ENCODE measurements at places on chromosomes 7 and 10.

DNA sequence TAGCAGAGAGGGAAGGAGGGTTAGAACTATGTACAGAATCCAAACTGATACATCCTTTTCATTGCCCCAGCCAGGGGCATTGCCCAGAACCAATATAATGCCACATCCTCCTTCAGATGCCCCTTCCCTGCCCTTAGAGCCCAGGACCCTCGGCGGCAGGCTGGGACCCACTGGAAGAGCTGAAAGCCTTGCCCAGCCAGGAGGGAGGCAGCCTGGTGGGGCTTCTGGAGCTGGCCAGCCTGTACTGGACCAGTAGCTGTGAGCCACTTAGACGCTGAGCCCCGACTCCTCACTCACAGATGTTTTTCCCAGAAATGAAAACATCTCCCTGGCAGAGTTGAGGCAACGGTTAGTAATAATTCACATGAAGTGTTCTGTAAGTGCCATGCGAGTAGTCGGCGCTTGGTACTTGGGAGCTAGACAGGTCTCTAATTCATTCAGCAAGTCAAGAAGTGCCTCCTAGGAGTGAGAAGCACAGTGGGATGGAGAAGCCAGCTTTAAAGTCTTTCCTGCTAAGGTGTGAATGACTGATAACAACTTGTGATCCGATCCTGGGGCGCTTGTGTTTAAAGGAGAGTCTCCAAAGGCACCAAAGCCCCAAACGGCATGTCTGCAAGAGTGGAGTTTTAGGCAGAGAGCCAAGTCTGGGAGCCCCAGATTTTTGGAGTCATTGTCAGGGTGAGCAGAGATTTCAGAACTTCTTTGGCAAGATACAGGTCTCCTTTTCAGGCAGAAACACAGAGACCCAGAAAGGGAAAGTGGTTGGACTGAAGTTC, 9.8 kb downstream of the VSIR start:
- no peak for DNase-seq

DNA sequence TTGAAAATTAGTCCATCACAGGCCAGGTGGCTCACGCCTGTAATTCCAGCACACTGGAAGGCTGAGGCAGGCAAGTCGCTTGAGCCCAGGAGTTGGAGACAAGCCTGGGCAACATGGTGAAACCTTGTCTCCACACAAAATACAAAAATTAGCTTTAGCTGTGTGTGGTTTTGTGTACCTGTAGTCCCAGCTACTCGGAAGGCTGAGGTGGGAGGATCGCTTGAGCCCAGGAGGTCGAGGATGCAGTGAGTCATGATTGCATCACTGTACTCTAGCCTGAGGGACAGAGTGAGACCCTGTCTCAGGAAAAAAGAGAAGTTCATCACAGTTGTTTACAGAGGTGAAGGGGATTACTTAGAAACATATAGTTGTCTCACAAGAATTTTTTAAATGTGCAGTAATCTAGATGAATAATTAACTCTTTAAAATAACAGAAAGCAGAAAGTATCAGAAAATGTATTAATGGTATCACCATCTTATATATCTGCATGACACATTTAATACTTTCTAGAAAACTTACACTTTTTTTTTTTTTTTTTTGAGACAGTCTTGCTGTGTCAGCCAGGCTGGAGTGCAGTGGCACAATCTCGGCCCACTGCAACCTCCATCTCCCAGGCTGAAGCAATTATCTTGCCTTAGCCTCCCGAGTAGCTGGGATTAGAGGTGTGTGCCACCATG, 8.9 kb downstream of the LCOR start:
- no peak for DNase-seq

DNA sequence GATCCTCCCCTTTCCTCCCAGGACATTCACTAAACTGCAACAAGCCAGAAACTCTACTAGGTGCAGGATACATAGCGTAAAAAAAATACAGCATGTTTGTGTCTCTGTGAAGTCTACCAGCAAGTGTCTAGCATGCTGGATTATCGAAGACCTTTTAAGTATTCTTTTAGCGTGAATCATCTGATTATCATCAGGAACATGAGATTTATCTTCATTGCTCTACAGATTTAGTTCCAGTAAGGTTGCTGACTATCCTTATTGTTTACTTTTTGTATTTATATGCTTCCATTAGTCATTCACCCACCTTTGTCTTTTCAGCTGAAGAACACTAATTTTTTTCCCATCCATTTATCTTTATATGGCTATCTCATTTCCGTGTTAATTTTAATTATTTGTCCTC, 62.8 kb downstream of the PDZD8 start:
- DNase-seq: no peak

DNA sequence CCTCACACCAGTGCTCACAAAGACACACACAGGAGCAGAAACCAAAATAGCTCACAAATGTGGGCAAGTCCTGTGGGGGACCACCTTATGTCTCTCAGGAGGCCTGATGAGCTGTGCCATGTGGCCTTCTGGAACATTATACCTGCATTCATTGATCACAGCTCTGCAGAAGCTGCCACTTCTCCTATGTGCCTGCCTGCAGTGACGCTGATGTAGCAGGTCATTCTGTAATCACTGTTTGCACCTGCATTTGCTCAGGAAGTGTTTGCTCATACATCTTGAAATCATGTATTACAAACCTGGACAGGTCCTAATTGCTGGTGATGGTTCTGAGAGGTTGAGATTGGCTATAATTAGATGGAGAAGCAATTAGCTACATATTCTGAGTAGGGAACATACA, 310.2 kb downstream of the AUTS2 start:
- no peak for DNase-seq

DNA sequence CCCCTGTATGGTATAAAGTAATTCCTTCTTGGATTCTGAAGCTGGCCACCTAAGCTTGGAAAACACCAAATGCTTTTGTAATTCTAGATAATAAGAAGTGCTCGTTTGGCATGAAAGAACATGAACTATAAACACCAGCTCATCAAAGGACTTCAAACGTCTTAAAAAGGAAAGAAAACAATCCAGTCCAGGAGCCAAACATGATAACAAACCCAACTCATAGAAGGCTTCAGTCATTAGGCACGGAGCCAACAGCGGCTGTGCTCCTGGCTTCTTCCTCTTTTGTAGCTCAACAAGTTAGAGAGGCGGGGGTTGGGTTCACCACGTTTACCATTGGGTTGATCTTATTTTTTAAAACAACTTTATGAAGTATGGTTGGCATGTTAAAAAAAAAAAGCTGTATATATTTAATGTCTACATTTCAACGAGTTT, 56.4 kb upstream of the ECHDC3 start:
- peak; percentile 76 for DNase-seq

GRCh38 chr7:70338015-70338414, 739.7 kb downstream of the AUTS2 start:
- no peak for DNase-seq

DNA sequence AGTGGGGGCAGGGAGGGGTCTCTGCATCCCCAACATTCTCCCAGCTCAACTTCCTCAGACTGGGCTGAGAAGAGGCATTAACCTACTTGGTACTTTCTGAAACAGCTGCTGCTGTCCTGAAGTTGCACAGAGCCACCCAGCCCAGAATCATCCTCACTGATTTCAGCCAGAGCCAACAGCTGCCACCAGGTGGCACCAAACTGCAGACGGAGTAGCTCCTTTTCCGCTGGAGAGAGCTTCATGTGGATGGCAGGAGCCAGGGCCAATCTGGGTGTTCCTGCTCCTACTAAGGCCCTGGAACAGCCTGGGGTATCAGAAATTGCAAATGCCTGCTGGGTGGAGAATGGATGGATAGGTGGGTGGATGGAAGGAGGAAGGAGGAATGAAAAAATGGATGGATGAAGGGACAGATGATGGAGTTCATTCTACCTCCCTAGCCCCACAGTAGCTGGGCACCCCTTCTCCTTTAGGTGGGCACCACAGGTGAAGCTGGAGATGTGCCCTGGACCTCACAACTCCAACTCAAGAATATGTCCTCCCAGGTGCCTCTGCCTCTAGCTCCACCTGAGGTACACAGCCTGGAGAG, 11.8 kb upstream of the DRGX start:
- DNase-seq: no peak

DNA sequence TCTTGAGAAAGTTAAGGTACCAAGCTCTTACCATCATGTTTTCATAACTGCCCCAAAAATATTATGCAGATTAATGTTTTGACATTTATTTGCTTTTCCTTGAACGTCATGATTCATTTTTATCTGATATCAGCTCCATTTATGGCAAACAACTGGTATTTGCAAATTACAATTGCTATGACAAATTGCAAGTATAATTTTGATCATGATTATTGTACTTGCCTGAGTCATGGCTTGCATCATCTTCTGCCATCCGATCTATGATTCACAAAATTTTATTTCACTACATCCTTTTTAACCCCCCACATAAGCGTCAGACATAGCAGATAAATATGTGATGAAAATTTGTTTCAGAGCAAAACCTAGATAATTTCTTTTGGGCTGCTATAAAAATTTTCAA, 155.0 kb downstream of the STK31 start:
- no peak for DNase-seq

DNA sequence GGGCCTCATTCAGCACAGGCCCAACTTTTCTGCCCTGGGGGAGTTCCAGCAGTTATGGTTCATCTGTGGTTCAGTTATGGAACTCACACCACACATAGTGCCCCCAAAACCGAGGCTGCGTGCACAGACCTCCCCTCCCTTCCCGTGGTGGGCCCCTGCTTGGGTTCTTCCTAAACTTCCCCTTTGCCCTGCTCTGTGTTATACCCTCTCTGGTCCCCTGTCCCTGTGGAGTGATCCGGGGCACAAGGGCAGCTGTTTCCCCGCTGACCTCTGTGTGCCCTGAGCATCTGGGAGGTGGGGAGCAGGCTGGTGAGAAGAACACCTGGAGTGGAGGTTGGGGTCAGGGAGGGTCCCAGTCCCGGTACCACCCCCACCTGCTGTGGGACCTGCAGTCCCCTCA, 39.4 kb downstream of the HTRA1 start:
- DNase-seq: no peak
